Activated T-helper 1 cell treated with anti-CD3 and anti-CD28 coated beads, Interleukin-2, amount 50 U/mL, for 16 hours (primary cell): ENCODE measurements at places on chromosomes 3 and 15.

DNA sequence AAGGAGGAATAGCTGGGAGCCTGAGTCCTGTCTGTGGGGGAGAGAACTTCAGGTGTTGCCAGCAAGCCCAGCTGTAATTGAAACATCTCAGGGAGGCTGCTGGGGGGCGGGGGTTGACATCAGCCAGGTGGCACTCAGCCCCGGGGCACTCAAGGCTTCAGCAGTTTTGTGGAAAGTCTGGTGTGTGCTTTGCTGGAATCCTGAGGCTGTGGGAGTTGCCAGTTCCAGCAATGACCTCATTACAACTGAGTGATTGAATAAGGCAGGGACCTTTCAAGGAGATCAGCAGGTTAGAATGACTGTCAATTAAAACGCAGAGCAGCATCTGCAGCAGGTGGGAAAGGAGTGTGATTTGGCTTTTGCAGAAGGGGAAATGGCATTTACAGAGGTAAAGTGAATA lies 75.7 kb downstream of the FAM43A start:
- DNase-seq, result no peak

GRCh38 chr15:44647036-44647435 lies 16.4 kb downstream of the SPG11 start:
- DNase-seq, result no peak

DNA sequence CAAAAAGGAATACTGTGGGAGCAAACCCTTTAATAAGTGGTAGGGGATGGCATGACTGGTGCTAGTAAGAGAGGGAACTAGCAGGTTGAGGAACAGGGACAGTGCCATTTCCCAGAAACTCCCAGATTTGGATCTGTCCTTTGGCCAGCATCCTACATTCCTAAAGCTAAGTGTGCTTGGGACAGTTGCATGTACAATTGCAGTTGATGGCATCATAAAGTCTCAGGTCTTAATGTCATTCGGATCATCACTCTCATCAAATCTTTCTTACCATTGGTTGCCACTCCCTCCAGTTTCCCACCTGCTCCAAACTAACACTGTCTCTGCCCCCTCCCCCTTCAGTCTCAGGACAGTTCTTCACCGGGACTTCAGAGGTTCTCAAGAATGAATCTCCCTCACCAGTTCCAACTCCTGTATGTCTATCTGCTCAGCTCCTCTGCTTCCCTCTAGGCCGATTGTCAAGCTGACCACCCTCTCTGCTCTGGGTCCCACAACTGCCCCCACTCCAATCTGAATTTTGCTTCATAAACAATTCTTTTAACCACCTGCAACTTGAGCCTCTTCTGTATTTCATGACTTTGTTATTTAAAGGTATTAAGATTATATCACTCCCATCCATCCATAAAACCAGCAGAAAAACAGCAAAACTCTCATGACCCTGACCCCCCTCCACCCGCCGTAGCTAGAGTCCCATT lies 260.8 kb downstream of the CGGBP1 start:
- no peak for DNase-seq

DNA sequence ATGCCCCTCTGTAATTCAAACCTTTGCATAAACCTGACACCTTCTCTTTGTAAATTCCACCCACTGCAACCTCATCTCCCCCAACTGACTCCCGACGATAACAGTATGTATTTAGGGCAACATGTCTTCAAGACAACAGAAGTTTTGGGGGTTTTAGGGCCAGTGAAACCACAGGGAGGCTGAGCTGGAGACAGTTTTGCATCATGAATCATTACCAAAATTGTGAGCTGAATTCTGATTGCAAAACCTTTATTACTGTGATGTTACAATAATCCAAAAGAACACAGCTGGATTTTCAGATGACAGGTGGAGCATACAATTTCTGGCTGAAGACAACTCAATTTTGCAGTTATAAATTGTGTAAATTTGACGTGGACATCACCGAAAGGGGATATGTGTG lies 281.3 kb upstream of the TTC14 start:
- no peak for DNase-seq

GRCh38 chr3:120793601-120794000 lies 51.1 kb downstream of the GTF2E1 start:
- DNase-seq, result no peak

GRCh38 chr3:185629554-185630181 lies 43.6 kb downstream of the SENP2 start:
- DNase-seq, result no peak

DNA sequence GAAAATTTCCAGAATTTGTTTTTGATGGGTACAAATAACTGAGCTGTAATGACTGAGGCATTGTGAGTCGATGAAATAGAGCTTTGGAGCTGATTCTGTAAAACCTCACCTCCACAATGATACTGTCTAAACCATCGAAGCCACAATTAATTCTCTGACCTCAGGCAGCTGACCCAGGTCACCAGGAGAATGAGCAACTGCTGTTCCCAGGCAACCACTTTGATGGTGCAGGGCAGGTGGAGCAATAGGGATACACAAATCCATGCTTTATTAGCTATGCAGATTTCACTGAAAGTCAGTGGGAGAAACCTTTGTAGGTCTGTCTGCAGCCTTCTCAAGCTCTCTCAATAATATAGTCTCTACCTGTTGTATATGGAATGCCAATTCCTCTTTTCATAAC lies 204.4 kb downstream of the RYR3 start:
- no peak for DNase-seq

- no peak for DNase-seq
These were observed 4.9 kb downstream of the UBR1 start for GRCh38 chr15:43100971-43101370.

DNA sequence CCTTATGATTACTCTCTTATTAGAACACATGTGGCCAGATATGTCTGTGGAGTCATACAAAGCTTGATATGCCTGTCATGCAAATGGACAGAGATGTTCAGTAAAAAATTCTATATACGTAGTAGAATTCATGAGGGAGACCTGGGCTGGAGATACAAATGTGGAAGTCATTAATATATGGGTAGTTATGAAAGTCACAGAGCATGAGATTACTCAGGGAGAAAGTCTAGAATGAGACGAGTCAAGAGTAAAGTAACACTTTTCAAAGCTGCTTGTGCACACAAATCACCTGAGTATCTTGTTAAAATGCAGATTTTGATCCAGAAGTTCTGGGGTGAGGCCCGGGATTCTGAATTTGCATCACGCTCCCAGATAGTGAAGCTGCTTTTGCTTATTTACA lies 28.4 kb downstream of the OXSM start:
- no peak for DNase-seq
